Natural killer cell (primary cell): ENCODE measurements at places on chromosomes 3 and 15.
A peak's percentile ranks its signal among the peaks of the same experiment; 100 is the strongest.

DNA sequence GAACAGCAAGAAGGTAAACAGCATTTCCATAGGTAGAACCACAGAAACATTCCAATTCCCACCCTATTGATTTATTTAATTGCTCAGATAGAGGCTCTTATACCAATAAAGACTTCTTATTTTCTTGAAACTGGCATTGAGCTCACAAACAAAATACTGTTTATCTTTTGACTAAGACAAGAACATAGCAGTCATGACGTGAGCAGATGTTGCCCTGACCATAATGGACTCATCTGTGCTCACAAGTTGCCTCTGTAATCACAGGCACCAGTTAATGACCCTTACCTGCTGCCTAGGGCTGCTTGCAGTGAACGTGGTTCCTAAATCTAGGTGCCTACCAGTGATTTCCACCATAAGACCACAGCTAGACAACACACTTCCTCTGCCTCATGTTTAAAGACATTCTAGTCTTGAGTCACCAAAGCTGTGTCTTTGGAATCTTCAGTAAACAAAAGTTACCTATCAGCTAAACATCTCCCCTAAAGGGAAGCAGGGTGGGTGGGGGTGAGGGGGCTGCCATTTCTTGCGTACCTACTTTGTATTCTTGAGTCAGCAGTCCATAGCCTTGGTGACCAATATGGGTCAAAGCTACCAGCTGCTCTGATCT lies 2.1 kb downstream of the FYCO1 start:
- DNase-seq = no peak

DNA sequence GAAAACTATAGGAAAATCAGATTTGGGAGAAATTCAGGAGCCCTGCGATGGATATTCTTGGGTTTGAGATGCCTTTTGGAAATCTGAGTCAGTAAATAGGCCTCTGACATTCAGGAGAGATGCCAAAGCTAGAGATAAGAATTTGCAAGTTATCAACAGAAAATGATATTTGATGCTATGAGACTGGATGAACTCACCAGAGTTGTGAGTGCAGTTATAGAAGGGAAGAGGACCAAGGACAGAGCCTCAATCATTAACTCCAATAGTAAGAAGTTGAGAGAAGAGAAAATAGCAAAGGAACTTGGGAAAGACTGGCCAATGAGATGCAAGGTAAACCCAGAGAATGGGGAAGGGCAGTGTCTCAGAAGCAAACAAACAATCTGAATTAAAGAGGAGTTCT lies 7.9 kb upstream of the ANO10 start:
- no peak for DNase-seq

- DNase-seq = no peak
Measured at GRCh38 chr3:43176666-43177065, 70.8 kb upstream of the POMGNT2 start.

DNA sequence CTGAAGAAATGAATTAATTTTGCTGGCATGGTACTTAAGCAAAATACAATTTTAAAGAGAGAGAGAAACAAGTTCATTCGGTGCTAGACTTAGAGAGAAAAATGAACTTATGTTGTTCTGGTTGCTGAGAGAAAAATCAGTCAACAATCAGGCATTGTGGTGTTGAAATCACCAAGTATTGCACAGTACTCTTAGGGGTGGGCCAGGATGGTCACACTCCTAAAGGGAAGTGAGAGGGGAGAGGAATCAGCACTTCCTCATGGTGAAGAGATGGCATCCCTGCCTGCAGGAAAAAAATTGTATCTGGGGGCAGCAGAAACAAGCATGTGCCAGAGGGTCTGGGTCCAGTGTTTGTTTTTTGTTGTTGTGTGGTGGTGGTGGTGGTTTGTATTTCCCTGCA lies 7.0 kb upstream of the DMXL2 start:
- peak; percentile 6 for DNase-seq

- no peak for DNase-seq
Measured at GRCh38 chr3:12484983-12485327, 675 bp downstream of the TSEN2 start.

- DNase-seq = no peak
Measured at GRCh38 chr3:65342084-65342683, 654.4 kb upstream of the ADAMTS9 start.

GRCh38 chr3:185332026-185332735 lies 30.8 kb upstream of the MAP3K13 start:
- DNase-seq = no peak

GRCh38 chr15:101065570-101066221 lies 146.5 kb downstream of the LRRK1 start:
- DNase-seq = no peak

DNA sequence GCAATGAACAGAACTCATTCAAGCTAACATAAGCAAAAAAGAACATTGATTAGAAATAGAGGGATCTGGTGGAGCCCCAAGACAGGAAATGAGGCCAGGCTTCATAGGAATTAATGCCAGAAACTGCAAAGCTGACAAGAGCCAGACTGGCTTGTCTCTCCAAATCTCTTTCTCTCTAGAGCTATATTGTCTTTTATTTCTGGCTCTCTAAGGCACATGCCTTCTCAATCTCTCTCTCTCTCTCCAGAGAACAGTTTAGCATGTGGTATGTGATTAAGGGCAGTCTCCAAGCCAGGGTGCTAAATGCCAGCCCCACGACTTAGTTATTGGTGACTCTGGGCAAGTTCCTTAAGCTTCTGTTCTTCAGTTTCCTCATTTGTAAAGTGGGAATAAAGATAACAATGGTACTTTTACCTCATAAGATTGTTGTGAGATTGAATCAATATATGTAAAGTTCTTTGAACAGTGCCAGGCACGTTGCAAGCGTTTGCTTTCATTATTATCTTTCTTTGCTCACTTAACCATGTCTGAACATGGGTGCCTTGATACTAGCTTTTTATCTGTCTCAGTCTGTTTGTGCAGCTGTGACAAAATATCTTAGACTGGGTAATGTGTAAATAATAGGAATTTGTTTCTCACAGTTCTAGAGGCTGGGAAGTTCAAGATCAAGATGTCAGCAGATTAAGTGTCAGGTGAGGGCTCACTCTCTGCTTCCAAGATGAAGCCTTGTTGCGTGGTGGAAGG lies 123.2 kb downstream of the BDH1 start:
- DNase-seq = no peak

DNA sequence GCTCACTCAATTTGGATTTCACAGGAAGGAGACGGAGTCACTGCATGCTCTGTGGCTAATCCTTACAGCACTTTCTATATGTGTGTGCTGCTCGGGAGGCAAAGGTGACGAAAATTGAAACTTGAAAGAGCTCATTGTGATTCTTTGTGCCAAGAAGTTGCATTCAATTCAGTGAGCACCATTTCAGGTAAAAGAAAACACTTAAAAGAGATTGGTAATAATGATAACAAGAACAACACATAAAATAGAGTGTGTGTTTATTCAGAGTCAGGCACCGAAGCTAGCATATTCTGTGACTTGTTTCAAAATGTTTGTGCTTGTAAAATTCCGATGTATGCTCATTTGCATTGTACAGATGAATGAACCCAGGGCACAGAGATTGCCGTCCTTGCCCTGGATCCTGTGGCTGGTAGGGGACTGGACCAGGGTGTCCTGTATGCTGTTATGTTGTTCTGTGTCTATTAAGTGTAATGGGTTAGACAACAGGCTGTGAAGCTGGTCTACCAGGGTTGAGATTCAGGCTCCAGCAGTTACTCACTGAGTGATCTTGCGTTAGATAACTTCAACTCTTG lies 193.3 kb upstream of the PROK2 start:
- DNase-seq = no peak

- no peak for DNase-seq
Measured at GRCh38 chr3:165210132-165210531, 13.9 kb upstream of the SLITRK3 start.

- DNase-seq = no peak
Measured at GRCh38 chr3:162525771-162526170, 1029.2 kb downstream of the OTOL1 start.

DNA sequence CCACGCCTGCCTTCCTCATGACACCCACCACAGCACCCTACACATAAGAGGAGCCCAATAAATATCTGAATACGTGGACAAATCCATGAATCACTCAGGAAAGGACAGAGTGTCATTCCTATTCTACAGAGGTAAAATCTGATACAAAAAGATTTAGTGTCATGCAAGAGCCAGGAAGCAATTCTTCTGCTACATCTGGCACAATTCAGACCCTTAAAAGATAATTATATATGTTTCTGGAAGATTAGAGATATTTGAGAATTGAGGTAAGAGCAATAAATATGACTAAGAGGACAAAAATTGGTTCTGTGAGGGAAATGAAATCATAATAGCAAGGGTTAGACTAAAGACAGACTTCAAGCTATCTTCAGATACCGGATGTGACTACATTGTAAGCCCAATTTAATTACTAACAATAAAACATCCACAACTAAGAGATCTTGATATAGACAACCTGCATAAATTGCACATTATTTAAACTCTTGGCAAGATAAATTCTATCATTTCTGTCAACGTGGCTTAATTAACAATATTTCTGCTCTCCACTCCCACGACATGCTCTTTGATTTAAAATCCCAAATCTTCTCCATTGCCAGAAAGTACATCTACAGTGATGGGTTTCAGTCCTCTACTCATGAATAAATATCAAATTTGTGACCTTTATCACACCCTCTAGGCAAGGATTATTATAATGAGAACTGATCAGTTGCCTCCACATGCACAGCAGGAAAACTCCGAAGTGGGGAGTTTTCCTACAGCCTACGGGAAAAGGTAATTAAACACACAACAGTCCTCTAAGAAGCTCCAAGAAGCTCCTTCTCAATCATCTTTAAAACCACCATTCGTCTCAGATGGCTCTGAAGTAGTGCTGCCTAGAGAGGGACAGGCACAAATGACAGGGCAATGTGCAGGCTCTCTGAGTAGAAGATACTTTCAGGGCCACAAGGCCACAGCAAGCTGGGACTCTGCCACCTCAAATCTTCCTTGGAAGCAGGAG lies 32.6 kb downstream of the MB21D2 start:
- no peak for DNase-seq

DNA sequence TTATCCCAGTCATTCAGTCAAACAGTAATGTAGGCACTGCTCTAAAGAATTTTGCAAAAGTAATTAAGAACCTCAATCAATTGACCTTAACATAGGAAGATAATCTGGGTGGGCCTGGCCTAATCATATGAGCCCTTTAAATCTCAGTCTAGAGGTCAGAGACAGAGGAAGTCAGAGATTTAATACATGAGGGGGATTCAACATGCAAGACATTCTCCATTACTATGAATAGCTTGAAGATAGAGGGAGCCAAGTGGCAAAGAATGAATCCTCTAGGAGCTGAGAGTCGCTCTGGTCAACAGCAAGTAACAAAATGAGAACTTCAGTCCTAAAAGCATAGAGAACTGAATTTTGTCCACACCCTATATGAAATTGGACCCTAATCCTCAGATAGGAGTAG lies 39.0 kb upstream of the MBNL1 start:
- no peak for DNase-seq

GRCh38 chr3:33879540-33879939 lies 81.1 kb downstream of the PDCD6IP start:
- DNase-seq = no peak

DNA sequence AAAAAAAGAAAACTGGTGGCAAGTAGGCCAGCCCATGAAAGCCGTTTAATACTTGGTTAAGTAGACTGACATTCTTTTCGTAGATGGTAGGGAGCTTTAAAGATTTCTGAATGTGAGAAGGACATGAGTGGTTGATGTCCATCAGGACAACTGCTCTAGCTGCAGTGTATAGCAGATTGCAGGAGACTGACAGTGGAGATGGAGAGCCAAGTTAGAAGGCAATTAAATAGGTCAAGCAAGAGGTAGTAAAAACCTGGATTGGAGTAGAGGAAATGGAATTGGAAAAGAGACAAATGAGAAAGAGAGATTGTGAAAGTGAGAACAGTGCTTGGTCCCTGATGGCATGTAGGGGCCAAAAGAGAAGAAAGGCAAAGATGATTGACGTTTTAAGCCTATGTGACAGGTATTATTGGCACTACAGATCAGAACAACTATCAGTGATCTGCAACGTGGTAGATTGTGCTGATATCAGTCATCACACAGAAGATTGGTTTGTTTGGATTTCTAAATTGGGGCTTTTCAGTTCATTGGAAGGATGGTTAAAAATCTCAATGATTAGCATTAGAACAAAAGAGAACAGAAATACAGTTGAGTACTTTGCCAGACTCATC lies 74.0 kb downstream of the CNTN4 start:
- DNase-seq = no peak

DNA sequence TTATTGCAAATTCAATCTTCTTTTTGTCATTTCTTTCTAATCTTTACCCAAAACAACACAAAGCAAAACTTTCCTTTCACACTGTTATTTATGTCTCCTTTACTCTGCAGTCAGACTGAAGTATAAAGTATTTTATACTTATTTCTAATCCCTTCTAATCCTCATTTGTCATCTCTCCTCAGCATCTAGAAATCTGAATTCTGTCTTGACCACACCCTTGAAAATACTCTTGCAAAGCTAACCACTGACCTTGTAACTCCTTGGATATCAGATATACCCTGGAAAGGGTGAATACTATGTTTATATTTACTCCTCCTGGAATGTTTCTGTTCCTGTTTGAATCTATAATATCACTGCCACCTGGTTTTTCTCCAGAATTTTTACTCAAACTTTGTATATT lies 481.1 kb downstream of the ZNF385D start:
- DNase-seq = no peak

DNA sequence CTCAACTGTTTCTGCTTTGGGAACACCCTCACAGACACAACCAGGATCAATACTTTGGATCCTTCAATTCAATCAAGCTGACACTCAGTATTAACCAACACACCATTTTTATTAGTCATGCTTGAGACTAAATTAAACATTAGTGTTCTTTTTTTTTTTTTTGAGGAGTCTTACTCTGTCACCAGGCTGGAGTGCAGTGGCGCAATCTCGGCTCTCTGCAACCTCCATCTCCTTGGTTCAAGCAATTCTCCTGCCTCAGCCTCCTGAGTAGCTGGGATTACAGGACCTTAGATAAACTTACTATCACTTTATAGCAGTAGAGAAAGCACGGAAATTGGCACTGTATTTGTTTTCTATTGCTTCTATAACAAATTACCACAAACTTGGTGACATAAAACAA lies 2.0 kb upstream of the RAB11A start:
- DNase-seq = no peak

DNA sequence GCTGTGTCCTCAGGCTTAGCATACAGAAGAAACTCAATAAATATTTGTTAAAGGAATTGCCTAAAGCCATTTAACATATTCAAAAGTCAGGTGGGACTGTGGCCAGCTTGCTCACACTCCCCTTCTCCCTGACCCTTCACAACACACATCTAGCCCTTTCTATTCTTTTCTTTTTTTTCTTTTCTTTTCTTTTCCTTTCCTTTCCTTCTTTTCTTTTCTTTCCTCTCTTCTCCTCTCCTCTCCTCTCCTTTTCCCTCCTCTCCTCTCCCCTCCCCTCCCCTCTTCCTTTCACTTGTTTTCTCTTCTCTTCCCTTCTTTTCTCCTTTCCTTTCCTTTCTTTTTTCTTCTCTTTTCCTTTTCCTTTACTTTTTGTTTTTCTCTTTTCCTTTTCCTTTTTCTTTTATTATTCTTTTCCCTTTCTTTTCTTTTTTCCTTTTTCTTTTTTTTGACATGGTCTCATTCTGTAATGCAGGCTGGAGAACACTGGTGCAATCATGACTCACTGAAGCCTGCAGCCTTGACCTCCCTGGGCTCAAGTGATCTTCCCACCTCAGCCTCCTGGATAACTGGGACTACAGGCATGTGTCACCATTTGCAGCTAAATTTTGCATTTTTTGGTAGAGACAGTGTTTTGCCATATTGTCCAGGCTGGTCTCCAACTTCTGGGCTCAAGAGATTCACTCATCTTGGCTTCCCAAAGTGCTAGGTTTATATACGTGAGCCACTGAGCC lies 377.8 kb downstream of the GRM7 start:
- no peak for DNase-seq
